ENCODE measurements at places on chromosomes 1 and 21. TPM values are rescaled to one million over a fixed set of nuclear protein-coding genes. Genes with fewer than 3 reads are reported as not detected.

GRCh38 chr1:225685476-225686176 lies 32.7 kb upstream of the ENAH start:
- no peak for DNase-seq

DNA sequence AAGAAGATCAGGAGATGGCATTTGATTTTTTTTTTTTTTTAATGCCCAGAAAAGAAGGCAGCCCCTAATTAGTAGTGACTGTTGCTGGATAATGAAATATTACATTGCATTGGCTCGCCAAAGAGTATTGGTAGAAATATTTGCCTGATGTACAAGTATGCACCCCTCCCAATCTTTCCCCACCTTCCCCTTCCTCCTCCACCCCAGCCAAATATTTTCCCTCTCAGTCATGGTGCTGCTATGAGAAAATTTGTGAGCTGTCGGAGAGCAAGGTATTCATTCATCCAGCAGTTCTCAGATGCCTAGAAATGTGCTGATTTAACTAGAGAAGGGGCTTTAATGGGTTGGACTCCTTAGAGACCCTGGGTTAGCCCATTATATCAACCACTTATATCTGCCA lies 50.5 kb upstream of the IKBKE start:
- DNase-seq: peak; percentile 80

The PSRC1 gene
- 8.3 TPM for total RNA-seq

The TMEM61 gene
- not detected for total RNA-seq
